ENCODE measurements at places on chromosomes 2 and 18.

DNA sequence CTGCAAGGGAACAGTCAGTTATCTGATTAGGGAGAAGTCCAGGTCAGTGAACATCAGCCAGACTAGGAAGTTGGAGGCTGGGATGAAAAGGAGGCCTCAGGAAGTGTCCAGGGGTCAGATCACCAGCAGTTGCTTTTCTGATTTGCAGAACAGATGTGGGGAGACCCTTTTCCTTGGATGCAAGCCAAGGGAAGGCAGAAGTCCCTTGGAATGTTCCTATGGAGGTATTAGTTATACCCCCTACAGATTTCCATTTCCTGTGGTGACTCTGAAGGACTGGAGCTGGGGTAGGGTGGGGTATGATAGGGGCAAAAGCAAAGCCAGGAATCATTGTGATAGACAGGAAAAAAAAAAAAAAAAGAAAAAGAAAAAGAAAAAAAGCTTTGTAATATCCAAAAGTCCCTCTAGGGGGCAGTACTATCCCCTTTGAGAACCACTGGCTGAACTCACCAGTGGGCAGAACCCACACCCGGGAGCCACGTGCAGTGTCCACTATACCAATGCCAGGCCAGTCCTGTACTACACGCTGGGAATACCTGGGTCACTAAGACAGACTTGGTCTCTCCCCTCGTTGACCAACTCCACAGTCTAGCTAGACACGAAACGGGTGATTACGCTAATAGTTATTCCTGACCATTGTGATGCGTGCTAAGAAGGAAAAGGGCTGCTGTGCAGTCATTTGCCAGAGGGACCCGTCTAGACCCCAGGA lies 7.4 kb downstream of the DYSF start:
- DNase-seq, result no peak

DNA sequence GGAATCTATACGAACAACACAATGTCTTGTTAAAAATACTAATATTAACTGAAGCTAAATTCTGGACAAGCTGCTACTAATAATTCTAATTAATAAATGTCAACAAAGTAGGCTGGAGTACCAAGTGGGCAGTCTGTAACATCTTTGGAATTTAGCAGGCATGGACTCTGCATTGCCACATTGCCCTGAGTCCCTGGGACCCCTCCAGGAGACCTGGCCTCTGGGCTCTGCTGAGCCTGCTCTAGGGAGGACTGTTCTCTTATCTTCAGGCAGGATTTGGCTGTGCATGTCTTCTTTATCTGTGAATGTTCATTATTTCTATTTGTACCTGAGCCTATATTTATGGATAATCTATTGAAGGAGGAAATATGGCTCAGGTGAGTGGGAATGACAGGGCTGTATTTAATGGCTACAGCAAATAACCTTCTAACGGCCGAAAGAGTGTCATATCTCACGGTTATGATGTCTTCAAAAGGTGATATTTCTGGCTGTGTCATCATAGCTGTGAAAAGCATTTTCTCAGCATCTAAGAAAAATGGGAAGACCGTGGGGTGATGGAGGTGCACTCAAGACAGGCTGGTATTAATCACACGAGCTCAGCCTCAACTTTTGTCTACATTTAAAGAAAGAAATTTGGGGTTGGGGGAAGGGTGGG lies 28.6 kb upstream of the SETBP1 start:
- DNase-seq, result no peak

DNA sequence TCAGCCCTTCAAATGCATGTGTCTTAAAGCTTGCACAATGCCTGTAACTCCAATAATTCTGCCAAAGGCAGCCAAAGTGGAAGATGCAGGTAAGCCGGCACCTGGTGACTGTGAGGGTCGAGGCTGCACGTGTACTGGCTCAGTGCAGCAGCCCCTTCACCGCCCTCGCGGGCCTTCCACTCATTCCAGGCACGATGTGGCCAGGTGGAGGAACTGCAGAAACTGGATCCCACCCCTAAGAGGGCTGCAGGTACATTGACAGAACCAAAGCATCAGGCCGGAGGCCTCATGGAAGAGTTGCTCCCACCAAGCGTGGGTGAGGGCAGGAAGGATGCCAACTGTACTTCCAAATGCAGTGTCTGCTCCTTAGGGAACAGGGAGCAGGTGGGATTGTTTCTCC lies 253.4 kb downstream of the HDAC4 start:
- DNase-seq, result no peak

DNA sequence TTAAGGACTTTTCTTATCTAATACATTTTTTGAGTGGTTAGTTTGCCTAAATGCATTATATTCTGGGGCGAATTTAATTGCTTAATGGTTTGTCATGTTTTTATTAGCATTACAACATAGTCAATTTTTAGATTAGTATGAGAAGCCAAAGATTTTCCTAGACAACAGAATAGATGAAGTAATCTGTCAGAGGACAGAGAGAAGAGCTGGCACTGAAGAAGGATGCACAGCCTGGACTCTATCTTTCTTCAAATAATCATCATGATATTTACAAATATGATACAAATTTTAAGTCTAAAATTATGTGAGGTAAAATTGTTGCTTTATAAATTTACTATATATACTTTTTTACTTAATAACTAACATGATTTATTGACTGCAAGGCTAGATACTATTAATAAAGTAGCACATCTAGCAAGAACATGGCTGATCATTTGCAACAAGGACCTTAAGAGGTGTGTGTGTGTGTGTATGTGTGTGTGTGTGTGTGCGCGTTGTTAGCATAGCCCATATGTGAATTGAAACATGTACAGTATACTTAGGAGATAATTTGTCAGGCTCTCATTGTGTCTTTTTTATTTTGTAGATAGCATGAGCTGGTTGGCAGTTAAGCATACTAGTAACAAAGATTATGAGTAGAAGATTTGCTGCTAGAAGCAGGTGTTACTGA lies 752.2 kb downstream of the DCDC2C start:
- DNase-seq, result no peak

- DNase-seq, result no peak
Observed at GRCh38 chr2:72864500-72864899, 22.7 kb upstream of the SPR start.

Measured in activated T-cell treated with anti-CD3 and anti-CD28 coated beads for 48 hours (primary cell).